ENCODE measurements at places on chromosomes 3 and 15.

DNA sequence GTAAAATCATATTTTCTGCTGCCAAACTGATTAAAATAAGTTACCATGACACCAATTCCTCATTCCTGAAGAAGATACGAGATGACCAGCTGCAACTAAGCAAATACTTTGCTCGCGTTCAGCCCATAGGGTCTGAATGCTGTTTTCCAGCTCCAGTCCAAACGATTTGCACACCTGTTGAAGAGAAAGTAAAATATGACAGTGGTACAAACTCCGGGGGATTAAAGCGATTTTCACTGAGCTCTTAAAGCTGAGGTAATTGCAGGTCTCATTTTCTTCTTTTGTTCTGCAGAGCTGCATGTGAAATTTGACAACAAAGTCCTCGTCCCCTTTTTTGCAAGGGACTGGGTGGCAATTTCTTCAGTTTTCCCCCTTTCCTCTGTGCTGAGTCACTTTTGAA, 118.4 kb downstream of the NR2F2 start:
- DNase-seq = no peak

GRCh38 chr15:81992523-81992922, 53.3 kb downstream of the MEX3B start:
- DNase-seq = no peak

DNA sequence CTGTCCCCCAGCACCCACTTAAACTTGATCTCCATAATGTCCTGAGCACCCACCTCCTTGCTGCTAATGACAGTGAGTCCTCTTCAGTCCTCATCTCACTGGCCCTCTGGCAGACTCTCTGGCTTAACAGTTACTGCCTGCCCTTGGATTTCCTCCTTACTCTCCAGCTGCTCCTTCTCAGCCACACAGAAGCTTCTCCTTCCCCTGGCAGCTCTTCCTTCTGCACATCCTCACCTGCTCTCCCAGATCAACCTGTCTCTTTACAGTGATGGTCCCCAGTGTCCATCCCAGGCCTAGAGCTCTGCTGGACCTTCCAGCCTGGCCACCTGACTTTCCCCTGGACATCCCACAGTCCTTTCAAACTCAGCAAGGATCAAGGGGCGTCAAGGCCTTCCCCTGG, 47.4 kb upstream of the SMAD3 start:
- no peak for DNase-seq

- no peak for DNase-seq
These were observed 70.6 kb downstream of the TM4SF4 start for GRCh38 chr3:149545049-149545448.

- DNase-seq = no peak
These were observed 111.6 kb upstream of the ACP3 start for GRCh38 chr3:132205609-132206008.

- DNase-seq = peak; percentile 29
These were observed 119.3 kb downstream of the P3H2 start for GRCh38 chr3:190001426-190001825.

DNA sequence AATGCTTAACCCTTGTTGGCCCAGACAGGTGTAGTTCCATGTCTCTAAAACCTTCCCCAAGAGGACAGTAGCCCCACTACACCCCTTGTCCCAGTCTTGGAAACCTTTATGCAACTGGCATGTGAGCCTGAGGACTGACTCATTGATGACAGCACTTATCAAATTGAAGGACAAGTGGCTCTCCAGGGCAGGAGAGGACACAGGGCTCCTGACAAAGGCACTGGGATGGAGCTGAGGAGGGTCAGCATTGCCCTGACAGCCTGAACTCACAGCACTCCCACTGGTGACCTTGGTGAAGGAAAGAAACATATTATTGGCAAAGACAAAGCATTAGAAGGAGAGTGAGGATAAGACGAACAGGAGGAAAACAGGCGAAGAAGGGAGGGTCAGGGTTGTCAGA, 139.9 kb downstream of the EPHB1 start:
- DNase-seq = no peak

DNA sequence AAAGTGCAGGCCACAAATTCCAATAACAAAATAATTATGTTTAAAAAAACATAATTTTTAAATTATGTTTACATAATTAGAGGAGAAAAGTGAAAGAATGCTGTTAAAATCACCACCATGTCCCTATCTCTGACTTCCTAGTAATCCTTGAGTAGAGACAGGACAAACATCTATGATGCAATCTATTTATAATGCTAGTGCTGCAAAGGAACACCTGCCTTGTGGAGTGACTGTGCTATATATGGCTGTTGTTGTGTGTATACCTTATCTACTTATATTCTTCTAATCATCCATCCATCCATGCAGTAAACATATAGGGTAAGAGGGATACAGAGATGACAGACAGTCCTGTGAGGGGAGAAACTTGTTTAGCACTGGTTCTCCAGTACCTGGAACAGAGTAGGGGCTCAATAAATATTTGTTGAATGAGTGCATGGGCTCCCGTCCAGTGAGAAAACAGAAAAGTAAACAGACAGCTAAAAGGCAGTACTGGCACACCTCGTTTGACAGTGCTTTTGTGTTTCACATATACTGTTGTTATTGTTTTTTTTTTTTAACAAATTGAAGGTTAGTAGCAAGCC, 229.3 kb upstream of the UBE2E1 start:
- no peak for DNase-seq

Data from common myeloid progenitor, CD34-positive (primary cell).